H7 (cell line): ENCODE measurements at places on chromosomes 6 and 20. TPM values are rescaled to one million over a fixed set of nuclear protein-coding genes. Genes with fewer than 3 reads are reported as not detected.

The TREML4 gene
- not detected in 2 replicates for total RNA-seq

The LY6G5C gene
- total RNA-seq, result 0.70 and 2.0 TPM in 2 replicates

The SLA2 gene
- total RNA-seq, result 0.14 and 0.33 TPM in 2 replicates

The SLC22A1 gene
- 5.5 and 7.3 TPM in 2 replicates for total RNA-seq

The TRIM10 gene
- total RNA-seq, result not detected in 2 replicates
